GM23248 (cell line): ENCODE measurements at places on chromosomes 7 and 10. TPM values are rescaled to one million over a fixed set of nuclear protein-coding genes. Genes with fewer than 3 reads are reported as not detected.
A peak's percentile ranks its signal among the peaks of the same experiment; 100 is the strongest.

DNA sequence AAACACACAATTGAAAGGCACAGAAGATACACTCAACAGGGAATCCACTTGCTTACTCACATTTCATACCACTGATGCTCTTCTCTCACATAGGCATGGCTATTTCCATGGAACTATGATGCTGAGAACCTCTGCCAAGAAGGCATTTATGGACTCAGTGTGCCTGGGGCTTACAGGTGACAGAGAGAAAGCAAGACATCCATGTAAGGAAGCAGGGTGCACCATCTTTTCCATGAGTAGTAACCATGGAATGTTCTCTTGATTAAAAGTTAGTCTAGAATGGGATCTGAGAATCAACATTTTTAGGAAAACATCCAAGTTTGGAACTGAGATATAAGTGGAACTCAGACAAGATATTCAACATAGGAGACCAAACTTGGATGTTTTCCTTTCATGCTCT is 52.5 kb upstream of the MACC1 start:
- peak; percentile 27 for DNase-seq

DNA sequence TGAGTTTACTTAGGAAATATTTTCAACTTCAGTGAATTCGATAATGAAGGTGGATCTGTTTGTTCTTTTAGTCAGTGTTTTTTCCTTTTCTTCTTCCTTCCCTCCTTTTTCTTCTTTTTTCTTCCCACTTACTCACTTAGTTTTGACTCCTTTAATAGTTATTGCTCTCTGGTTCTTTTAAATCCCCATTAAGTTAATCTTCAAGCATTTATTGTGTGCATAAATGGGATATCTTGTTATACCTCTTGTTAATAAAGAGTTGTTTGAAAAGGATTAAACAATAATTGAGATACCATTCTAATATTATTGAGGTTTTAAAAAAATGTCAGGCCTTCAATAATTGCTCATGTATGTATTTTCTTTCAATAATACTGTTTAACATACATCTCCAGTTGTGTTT is 19.5 kb downstream of the STAM start:
- DNase-seq = no peak

The NPSR1 gene
- total RNA-seq = not detected in 2 replicates

The SEM1 gene
- 16.8 and 93.3 TPM in 2 replicates for total RNA-seq
